ENCODE measurements at places on chromosomes 6 and 20. TPM values are rescaled to one million over a fixed set of nuclear protein-coding genes. Genes with fewer than 3 reads are reported as not detected.

- DNase-seq: peak; percentile 44
Measured at GRCh38 chr6:17281100-17281496, at the start of gene RBM24. Gene RBM24 (plus strand): TSS chr6:17281361. CDS start chr6:17281582, 221 bp downstream.

- DNase-seq: no peak
Measured at GRCh38 chr6:50602292-50602691, 111.0 kb upstream of the TFAP2D start.

GRCh38 chr6:146041282-146041681 lies 12.4 kb downstream of the GRM1 start:
- DNase-seq: no peak

- no peak for DNase-seq
Measured at GRCh38 chr6:18081025-18081668, 41.3 kb downstream of the NHLRC1 start.

- DNase-seq: no peak
Measured at GRCh38 chr6:44925100-44925739, 402.9 kb upstream of the RUNX2 start.

DNA sequence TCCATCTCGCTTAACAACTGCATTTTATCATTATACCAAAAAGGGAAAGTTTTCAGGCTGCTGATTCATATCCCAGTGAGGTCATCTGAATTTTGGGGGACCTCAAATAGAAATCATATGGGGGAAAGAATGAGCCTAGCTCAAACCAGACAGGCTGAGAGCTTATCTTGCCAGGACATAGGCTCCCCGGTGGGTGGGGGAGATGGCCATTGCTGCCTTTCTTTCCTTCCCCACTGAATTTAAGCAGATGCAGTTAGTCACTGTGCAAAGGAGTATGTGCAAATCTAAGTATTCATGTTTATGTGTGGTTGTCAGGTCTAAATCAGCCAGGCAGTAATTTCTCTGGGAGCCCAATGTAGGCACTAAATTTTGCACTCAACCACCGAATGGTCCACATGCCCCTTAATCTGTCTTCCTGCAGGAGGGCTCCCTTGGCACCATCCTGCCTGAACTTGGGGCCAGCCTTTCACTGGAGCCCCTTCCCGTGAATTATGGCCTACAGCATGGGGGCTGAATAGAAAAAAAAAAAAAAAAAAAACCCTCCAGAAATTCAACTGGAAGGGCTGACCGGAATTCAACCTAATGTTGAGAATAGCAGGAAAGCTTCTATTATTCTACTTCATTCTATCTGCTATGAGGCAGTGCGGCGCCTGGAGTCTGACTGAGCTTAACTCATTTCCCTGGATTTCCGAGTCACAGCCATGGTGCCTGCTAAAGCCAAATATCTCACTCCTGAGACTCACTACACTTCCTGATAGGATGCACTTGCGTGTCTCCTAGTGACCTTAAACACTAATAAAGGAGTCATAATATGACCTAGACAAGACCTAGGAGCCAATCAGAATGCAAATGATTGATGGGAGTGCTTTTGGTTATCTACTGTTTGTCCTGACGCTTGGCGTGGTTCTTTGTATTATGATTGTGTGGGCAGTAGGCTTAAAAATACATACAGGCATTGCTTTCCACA lies 161.5 kb upstream of the HEY2 start:
- no peak for DNase-seq

DNA sequence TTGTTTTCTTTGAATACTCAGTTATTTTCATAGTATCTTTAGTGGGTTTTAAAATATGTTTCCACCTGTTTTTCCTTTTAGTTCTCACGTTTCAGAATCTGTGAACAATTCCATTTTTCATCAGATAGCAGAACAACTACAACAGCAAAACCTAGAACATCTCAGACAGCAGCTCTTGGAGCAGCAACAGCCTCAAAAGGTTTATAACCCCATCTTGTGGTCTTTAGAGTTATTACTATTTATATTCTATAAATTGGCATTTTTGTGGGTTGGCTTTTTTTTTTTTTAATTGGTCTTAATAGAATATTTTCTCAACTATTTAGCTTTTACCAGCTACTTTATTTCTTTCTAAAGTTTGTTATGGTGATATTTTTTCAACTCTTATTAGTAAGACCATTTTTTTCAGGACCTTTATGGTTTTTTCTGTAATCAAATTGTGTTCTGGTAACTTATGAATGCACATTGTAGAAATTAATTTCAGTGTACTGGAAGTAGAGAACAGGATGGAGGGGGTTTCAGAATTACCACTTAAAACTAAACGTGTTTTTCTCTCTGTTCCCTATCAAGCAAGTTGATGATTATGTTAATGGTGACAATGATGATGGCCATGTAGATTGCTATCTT lies 72.2 kb downstream of the SCAF8 start:
- no peak for DNase-seq

DNA sequence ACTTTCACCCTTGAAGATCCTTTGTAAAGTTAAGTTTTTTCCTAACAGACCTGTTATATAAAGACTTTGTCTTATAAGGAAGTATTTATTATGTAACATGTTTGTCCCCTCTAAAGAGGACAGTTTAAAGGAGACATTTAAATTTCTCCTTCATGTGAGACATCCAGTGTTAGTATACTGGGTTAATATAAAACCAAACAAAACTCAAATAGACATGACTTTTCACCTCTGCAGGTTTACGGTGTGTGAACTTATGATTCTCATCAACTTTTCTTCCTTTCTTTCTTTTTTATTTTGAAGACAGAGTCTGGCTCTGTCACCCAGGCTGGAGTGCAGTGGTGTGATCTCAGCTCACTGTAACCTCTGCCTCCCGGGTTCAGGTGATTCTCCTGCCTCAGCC lies 17.4 kb upstream of the MPC1 start:
- no peak for DNase-seq

DNA sequence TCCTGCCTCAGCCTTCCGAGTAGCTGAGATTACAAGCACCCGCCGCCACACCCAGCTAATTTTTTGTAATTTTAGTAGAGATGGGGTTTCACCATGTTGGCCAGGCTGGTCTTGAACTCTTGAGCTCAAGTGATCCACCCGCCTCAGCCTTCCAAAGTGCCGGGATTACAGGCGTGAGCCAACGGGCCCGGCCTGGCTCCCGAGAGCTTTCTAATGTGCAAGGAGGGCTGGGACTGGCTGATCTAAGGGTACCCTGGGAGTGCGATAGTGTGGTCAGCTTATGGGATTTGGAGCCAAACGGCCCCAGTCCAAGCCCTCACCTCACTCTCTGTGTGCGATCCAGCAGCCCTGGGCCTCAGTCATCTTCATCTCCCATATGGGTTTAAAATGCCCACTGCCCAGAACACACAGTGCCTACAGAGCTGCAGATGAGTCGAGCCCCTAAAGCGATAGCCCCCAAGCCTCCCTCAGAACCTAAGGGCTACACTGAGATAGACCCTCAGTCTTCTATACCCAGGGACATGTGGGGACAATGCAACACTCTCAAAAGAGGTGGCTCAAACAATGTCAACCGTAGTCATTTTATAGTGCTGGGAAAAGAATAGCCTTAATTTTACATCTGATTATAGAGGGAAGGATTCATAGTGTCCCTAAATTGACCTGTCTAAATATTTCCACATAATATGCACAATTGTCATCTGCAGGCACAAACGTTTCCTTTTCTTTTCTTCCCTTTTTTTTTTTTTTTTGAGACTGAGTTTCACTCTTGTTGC lies 50.1 kb downstream of the SSR1 start:
- no peak for DNase-seq

GRCh38 chr6:300494-301198 lies 8.4 kb downstream of the DUSP22 start:
- no peak for DNase-seq

GRCh38 chr6:44349904-44350649 lies 7.6 kb downstream of the SPATS1 start:
- no peak for DNase-seq

DNA sequence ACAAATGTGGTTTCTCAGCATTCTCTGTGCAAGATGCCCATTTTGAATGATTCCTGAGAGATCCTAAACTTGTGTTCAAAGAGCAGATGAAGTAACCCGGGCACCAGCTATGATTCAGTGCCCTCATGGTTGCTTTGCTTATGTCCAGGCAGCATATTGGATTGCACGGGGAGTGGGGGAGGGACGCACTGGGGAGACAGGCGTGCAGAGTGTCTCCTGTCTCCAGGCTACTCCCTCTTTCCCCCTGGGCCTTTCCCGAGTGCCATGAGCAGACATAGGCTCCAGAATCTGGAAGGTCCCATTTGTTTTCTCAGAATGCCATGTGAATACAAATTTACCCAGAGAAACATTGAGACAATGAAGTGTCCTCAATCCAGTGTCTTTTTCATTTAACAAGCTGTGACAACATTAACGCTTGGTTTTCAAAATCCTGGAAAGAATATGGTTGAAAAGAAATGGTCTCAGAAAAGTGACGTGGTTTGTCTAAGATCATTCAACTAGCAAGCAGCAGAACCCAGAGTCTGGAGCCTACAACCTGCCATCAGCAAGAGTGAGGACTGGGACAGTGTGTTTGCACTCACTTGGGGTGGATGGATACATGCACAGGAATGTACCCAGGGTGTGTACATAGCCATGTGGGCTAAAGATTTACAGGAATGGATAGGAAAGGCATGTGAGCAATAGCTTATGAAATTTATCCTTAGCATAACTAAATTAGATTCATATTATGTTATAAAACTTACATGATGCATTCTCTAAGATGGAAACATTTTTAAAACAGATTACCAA lies 4.2 kb downstream of the SYNDIG1 start:
- DNase-seq: no peak

DNA sequence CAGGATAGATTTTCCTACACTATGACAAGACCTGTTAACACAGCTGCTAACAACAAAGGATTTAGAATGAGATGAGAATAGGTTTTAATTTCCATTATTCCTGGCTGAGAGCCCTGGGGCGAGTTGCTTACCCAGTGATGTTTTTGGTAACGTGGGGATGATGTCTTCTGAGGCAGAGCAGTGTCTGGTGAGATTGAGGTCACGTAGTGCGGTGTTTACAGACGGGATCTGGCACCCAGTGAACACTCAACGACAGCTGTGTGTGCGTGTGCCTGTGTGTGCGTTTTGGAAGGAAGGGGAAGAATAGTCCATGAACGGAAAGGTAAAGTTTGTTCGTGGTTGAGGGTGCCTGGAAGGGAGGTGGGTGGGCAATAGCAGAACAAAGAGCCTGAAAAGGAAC lies 384.7 kb downstream of the C6orf118 start:
- no peak for DNase-seq

DNA sequence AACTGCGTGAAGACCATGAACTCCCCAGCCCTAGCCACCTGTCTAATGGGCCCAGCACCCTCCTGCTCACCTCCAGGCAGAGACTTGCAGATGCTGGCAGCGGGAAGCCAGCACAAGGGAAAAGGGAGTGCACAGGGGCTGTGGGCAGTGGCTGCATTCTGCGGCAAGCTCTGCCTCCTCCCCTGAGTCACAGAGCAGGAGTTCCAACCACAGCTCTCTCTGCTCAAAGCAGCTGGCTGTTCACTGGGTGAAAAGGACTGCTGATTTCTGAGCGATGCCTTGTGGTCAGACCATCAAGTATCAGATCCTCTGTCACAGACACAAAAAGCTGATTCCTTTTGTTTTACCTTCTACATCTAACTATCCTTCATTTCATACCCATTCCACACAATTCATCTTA lies 10.5 kb downstream of the NKX2-2 start:
- no peak for DNase-seq

DNA sequence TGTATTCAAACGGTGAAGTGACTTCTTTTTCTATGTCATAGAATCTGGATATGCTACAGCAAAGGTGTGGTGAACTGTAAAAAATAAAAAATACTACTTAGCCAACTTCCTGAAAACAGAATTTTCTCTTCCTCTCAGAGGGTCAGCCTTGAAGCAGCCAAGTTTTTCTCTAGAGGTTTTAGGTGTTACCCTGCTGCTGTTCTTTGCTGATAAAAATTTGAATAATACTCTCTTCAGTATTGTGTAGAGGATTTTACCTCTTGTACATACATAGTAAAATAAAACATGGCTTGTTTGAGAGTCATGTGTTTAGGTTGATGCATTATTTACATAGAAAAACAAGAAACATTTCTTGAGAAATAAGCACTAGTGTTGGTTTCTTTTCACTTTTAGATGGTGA lies 458.4 kb downstream of the TBC1D32 start:
- DNase-seq: no peak

GRCh38 chr20:39897058-39897457 lies 792.0 kb downstream of the MAFB start:
- DNase-seq: no peak

DNA sequence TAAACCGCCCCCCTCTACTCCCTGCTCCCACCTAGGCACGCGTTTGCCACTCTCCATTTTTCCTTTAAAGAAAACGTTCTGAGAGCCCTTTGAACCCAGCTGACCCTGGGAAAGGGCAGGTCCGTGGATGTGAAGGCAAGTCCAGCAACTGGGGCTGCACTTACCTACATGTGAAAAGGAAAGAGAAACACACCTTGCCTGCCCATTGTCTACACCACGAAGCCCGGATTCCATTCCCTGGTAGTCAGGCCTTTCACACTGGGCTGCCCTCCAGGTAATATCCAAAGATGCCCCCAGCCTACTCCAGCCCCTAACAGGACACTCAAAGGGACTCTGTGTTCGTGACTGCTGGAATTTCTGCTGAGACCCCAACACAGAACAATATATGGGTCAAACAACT lies 94.4 kb downstream of the CD83 start:
- no peak for DNase-seq

DNA sequence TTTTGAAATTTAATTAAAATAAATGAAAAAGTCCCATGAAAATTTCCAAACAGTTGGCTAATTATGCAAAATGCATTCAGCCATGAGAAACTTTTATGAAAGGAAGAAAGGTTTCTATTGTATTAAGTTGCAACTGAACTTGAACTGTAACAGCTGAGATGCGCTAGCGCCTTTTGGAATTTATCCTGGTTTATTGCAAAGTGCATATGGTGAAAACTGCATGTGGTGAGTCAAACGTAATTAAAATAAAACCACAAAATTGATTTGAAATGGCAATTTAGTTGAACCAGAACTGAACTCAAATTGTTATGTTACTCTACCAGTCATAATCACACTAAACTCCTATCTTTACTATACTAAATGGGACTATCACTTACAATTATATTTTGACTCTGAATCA lies 46.4 kb upstream of the COL21A1 start:
- no peak for DNase-seq

DNA sequence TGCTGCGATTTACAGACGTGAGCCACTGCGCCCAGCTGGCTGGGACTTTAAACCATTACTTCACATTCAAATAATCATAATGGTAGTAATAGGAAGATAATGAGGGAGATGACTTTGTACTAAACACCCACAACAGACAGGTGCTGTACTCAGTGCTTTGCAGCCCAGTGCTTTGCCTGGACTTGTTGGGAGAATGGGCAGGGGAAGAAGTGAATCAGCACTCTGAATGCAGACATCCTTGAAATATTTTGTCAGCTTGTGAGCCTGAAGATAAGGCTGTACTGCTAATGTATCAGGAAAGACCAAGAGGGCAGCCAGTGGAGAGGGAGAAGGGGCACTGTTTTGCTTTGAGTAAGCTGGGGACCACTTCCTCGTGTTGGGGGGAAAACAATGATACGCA lies 17.4 kb downstream of the NKX2-2 start:
- DNase-seq: no peak

Gene IL17F
- not detected for total RNA-seq

Gene WTAP
- 47.5 TPM for total RNA-seq

Gene SIRPD
- total RNA-seq: not detected

Gene GHRH
- total RNA-seq: 0.93 TPM

Gene RBM24
- 189 TPM for total RNA-seq

Gene SLA2
- 0.19 TPM for total RNA-seq

Gene BANF2
- total RNA-seq: not detected

Gene BFSP1
- 0.66 TPM for total RNA-seq

Gene TOP1
- 23.9 TPM for total RNA-seq

Gene CALHM5
- 2.1 TPM for total RNA-seq

Measured in left ventricle myocardium inferior (tissue), 1 donor.